ENCODE measurements at places on chromosomes 2 and 18.

- DNase-seq: no peak
Measured at GRCh38 chr18:71554686-71555085, 989.5 kb downstream of the CBLN2 start.

GRCh38 chr2:109611467-109612095, 2.2 kb downstream of the SEPTIN10 start:
- no peak for DNase-seq

DNA sequence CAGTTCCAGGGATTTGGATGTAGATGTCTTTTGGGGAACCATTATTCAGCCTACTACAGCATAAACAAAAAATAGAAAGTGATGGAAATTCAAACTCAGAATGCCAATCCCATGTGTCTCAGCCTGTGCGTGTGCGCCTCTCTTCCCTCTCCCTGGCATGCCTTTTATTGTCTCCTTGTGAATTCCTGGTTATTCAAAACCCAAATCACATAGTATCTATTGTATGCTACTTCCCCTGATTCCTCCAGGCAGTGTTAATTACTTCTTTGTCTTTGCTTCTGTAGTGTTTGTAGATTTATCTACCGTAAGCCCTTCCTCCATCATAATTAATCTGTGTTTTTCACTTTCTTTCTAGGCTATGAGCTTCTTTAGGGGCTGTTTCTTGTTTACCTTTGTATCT, 38.9 kb downstream of the RHBDD1 start:
- no peak for DNase-seq

DNA sequence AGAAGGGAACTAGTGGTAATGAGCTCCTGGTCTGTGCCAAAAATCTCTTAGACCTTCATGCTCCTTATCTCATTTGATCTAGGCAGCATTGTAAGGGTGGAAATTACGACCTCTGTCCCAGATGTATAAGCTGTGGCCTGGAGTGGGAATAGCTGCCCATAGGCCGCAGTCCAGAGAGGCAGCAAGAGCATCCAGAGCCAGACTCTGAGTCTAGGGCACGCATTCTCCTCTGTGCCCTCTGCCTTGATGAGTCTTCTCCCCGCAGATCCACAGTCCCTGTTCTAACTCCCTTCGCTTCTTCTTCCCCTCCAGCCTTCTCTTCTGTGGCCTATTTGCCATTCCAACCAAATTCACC, 304.6 kb downstream of the MYCN start:
- no peak for DNase-seq

GRCh38 chr2:110807522-110807921, 75.1 kb downstream of the ACOXL start:
- no peak for DNase-seq

DNA sequence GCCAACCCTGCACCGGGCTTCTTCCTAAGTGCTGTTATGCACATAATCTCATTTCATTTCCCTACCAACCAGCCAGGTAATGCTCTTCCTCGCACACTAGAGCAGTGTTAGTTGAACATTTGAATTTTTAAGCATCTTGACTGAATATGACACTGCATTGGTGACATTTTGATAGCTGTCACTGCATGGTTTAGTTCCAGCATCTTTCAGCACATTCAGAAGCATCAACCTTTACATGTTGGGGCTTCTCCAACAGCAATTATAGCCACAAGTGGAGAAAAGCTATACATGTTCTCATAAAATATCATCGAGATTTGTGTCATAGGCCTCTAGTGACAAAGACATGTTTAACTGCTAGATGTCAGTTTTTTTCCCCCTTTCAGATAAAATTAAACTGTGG, 230.1 kb upstream of the FOSL2 start:
- DNase-seq: no peak

- DNase-seq: no peak
Measured at GRCh38 chr2:69545477-69545932, 98.0 kb downstream of the AAK1 start.

- DNase-seq: no peak
Measured at GRCh38 chr2:234712421-234712935, 215.6 kb upstream of the ARL4C start.

- DNase-seq: peak; percentile 26
Measured at GRCh38 chr18:711310-711656, 1.1 kb downstream of the ENOSF1 start.

GRCh38 chr2:200403814-200404213, 97.3 kb downstream of the SPATS2L start:
- no peak for DNase-seq

DNA sequence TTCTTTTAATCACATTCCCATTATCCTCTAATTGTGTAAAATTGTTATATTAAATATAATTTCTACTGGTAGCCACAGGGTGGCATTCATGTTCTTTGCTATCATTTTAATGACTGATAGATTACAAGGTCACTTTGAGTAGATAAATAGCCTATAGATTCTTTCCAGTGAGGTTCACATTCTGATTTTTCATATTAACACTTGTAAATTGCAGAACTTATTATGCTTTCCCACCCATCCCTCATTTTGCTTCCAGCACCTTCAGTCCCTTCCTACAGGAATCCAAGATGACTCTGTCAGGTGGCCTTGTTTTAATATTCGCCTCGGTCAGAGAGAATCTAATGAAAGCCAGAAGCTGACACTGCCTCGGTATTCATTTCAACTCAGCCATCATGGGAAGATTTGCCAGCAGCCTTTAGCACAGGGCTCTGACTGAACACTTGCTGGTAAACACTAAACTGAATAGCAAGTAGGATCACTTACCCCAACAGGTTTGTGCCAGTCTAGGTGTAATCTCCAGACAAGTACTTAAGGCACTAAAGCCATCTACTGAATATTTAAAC, 101.2 kb upstream of the FSHR start:
- peak; percentile 33 for DNase-seq

DNA sequence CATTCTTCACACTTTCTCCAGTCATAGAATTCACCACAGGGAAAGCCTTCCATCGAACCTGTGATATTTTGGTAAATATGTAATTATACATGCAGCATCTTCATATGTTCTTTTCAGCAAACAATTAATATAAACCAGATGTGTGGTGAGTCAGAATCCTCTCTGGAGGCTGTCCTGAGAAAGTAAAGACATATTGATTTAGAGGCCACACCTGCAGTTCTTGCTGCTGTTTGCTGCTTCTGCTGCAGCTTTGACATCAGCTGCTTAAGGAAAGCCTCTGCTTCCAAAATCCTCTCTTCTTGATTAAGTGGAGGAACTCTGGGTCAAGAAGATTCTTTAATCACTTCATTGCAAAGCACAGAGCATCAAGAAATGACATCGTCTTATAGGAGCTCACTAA, 568.8 kb upstream of the ZEB2 start:
- DNase-seq: no peak

- DNase-seq: peak; percentile 48
Measured at GRCh38 chr2:223970343-223971128, 13.3 kb downstream of the MRPL44 start.

GRCh38 chr18:62279561-62279960, 45.5 kb upstream of the TNFRSF11A start:
- no peak for DNase-seq

DNA sequence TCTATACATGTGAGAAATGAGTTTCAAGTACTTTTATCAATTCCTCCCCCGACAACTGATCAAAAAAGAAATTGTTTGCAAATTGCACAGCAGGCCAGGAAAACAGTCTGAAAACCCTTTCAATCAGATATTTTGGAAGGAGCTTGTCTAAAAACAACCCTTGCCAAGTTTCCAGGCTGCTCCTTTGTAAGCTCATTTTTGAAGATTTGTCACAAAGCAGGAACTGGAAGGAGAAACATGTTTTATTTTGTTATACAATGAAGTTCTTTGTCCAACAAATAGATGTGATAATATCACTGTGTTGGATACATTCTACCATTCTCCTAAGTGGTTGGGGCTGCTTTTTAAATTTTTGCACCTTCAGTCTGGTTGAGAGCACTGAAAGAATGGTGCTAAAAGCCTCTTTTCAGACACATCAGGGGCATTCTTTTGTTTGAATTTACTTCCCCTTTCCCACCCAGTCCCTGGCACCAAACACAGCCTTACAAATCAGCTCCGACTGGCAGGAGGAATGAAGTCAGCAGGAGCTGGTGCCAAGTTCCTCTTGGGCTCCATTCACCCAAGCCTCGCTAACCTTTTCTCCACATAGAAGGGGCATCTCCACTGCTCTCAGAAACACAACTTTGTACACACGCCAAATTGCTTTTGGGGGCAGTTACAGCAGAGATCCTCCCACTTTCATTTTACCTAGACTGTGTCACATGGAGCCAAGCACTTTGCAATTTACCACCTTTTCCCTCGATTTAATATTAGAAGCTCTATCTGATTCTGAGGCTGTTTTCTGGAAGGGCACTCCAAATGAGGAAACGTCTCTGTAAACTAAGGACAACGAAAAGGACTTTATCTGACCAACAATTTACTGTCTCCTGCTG, 88.0 kb downstream of the C1D start:
- DNase-seq: no peak

- DNase-seq: no peak
Measured at GRCh38 chr18:55706898-55707297, 118.9 kb upstream of the TCF4 start.

- no peak for DNase-seq
Measured at GRCh38 chr18:43863180-43863579, 585.9 kb upstream of the SYT4 start.

GRCh38 chr2:28904802-28905457, 10.5 kb downstream of the WDR43 start:
- DNase-seq: no peak

DNA sequence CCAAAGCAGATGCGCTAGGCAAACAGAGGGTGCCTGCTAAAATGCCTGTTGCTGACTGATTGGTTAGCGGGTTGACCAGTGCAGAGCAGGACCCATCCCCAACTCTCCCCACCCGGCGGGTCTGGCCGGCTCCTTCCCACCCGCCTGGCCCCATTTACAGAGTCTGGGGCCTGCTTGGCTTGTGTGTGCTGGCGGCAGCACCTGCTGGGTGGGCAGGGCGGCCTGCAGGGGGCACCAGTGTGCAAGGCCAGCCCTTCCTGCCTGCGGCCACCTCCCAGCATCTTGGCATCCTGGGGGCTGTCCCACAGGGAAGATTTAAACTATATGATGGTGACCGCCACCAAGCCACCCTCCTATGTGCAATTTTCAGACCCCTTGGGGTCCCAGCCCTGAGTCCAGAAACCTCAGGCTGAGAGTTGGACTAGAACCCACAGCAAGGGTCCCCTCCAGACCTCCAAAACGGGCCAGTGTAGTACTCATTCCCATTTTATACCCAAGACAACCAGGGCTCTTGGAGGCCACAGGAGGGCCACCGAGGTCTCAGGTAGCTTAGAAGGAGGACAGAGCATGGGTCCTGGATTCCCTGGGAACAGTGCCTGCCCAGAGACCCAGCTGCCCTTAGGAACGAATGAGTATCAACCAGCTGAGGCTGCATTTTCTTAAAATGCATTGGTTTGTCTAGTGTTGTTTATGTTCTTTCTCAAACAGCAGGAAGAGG, 173.6 kb downstream of the SMAD7 start:
- DNase-seq: peak; percentile 90

- DNase-seq: no peak
Measured at GRCh38 chr2:120772261-120772660, 36.6 kb downstream of the GLI2 start.

GRCh38 chr18:76363436-76364120, 131.5 kb downstream of the ZNF516 start:
- DNase-seq: no peak

DNA sequence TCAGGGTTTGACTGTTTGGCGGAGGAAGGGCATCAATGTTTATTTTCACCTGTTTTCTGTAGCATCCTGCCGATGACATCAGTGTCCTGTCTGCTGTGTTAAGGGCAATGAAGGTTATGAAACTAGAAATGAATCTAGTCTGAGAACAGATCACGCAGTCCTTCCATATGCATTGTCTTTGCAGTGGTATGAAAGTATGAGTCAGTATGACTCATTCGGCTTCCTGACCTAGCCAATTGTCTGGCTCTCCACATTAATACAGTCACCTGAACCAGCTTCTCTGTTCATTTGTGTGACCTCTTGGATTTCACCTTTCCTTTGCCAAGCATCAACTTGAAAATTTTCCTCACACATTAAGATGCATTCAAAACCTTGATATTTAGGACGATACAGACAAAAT, 353.8 kb downstream of the RND3 start:
- DNase-seq: no peak

DNA sequence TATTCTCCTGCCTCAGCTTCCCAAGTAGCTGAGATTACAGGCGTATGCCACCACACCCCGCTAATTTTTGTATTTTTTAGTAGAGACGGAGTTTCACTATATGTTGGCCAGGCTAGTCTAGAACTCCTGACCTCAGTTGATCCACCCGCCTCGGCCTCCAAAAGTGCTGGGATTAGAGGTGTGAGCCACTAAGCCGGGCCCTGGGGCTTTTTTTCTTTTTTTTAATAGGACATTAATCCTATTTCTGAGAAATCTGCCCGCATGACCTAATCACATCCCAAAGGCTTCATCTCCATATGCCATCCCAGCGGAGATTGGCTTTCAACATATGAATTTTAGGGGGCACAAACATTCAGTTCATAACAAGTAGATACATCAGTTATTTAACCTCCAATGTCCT, 128.6 kb downstream of the CNTNAP5 start:
- no peak for DNase-seq

- DNase-seq: no peak
Measured at GRCh38 chr2:111031546-111032478, 88.9 kb upstream of the BCL2L11 start.

DNA sequence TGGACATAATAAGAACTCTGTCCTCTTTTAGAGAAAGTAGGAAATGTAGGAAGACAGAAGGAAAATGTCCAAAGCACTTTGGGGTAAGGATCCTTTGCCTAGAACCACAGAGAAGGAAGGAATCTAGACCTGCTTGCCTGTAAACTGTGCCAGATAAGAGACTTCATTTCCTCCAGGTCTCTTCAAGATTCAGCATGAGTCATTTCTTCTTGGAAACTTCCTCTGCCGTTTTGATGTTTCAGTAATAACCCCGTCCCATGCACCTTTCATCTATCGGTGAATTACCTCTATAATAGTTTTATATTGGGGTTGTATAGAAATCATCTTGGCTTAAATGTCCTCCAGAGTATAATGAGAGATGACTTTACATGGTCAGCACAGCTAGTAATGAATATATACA, 63.2 kb upstream of the LRATD1 start:
- no peak for DNase-seq

DNA sequence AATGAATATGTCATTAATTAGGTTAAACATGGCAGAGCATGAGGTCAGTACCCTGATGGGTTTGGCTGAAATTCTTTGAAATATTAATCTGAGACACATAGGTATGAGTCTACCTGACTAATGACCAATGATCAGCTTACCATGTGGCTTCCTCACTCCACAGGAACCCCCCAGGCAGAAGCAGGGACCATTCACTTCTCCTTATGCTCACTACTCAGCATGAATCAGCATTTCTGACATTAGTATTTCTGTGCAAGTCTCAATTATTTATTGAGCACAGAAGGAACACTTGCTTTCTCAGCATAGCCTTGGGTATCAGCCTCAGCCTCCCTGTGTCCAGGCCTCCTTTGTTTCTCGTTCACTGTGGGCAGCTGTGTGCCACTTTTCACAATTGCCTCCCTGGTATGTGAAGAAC, 9.3 kb upstream of the KCNE4 start:
- no peak for DNase-seq
